ENCODE measurements at places on chromosomes 3 and 15. TPM values are rescaled to one million over a fixed set of nuclear protein-coding genes. Genes with fewer than 3 reads are reported as not detected.

The PRKCD gene
- total RNA-seq, result 7.3 TPM

The SLC6A11 gene
- total RNA-seq, result not detected

The C3orf80 gene
- total RNA-seq, result 0.15 TPM

The TICRR gene
- total RNA-seq, result 0.33 TPM

The GASK1A gene
- 4.5 TPM for total RNA-seq

The GPR15 gene
- not detected for total RNA-seq

The OIP5 gene
- total RNA-seq, result 1.5 TPM

The MRPS11 gene
- 40.4 TPM for total RNA-seq

The SORD gene
- total RNA-seq, result 16.6 TPM

The ECE2 gene
- under 0.01 TPM for total RNA-seq

The GAP43 gene
- 0.33 TPM for total RNA-seq

The VIPR1 gene
- not detected for total RNA-seq

The UNC13C gene
- total RNA-seq, result not detected

The MUC4 gene
- not detected for total RNA-seq

The MST1R gene
- 1.9 TPM for total RNA-seq

The OXSR1 gene
- 34.3 TPM for total RNA-seq

The IGSF10 gene
- 1.3 TPM for total RNA-seq

The SLC22A13 gene
- 1.2 TPM for total RNA-seq

The TF gene
- total RNA-seq, result 0.17 TPM

The CEMIP gene
- 613 TPM for total RNA-seq

The CCDC13 gene
- 0.29 TPM for total RNA-seq

The GOLGA8G gene
- total RNA-seq, result not detected

The TNFAIP8L3 gene
- total RNA-seq, result 47.5 TPM

The CORO2B gene
- total RNA-seq, result 42.5 TPM

The HTR3E gene
- not detected for total RNA-seq

The PRR20G gene
- total RNA-seq, result not detected

The ACP3 gene
- total RNA-seq, result 0.99 TPM

The WHAMM gene
- total RNA-seq, result 4.1 TPM

Measured in smooth muscle cell of trachea (primary cell).